Pancreas (tissue), 10 donors: ENCODE measurements at places on chromosomes 13 and 19. TPM values are rescaled to one million over a fixed set of nuclear protein-coding genes. Genes with fewer than 3 reads are reported as not detected.

DNA sequence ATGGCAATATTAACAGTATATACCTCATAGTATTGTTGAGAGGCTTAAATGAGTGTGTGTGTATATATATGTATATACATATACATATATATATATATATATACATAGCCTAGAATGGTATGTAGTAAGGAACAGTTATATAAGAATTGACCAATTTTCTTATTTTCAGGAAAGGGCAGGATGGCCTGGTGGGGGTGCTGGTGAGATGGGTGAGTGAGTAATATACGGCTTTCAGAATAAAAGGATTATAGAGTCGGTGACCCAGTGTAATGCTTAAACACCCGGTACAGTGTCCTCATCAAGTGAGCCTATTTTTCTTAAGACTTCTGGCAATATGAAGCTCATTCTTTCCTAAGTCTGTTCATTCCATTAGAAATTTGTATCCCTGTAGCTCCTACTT is 11.7 kb upstream of the FAM216B start:
- no peak for DNase-seq

GRCh38 chr19:21698215-21698614 is 69.2 kb downstream of the ZNF100 start:
- no peak for DNase-seq

OSCAR gene
- total RNA-seq = not detected

GRCh38 chr19:29665215-29665825 is at the start of gene PLEKHF1:
Gene PLEKHF1, plus strand, starts transcription at chr19:29665461. Its CDS starts 8,379 bp downstream, at chr19:29673840.
- DNase-seq = peak; percentile 84

DNA sequence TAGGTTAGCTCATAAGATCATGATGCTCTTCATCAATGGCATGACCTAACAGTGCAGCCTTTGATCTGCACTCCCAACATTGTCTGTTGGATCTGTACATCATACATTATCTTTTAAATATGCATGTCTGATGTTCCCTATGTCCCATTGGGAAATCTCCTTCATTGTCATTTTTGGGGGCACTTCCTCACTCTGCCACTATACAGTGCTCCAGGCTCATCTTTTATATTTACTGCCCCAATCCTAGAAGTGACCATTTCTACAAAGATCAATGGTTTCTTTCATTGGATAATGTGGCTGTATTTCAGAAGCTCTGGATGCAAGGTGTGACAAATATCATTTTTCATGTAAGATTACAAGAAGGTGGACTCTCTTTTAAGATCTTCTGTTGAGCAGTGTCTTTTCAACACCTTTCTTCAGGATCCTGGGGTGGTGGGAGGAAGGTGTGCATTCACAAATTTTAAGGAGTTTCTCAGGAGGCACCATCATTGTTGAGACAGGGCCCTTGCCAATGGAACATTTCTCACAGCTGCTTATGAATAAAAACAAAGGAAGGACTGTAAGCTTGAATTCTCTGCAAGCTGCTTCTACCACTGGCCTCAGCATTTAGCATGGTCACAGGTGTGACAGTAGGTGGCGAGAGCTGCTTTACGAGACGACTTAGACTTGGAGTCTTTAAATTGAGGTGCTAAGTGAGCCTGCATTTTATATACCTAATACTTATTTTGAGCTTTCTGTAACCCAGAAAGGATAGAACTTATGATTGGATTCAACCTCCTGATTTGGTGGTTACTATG is 403.0 kb downstream of the LMO7 start:
- DNase-seq = no peak

ATXN8OS gene
- total RNA-seq = not detected

DNA sequence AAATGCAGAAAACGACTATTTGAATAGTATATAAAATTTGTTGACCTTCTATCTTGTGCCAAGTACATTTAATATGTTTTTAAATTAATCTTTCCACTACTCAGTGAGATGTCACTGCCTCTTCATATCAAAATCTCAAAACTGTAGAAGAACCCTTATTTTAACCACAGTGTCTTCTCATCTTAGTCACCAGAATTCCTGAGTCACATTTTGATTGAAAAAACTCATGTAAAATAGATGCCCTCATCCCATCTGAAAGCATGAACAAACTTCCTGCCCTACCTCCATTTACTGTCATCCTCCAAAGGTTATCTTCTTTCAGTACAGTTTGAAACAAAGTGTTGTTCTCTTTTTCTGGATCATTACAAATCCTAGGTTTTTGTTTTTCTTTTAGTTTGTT is 1215.4 kb downstream of the PCDH9 start:
- no peak for DNase-seq

CEACAM5 gene
- total RNA-seq = 5.8 TPM

- DNase-seq = no peak
Observed at GRCh38 chr19:1282588-1283206, 3.0 kb upstream of the EFNA2 start.

DNA sequence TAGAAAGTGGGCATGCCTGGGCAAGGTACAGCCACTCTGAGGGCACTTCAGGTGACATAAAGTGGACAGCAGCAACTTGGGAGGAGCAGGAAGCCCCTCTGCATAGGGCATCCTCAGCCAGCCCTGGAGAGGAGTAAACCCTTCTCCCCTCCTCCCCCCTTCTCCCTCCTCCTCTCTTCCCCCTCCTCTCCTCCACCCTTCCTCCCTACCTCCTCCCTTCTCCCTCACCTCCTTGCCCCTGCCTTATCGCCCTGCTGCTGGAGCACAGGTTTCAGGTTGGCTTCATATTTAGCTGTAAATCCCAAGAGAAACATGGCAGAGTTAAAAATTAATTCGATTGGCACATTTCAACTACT is 30.5 kb upstream of the ATP12A start:
- DNase-seq = no peak

IQCN gene
- 4.8 TPM for total RNA-seq

DNA sequence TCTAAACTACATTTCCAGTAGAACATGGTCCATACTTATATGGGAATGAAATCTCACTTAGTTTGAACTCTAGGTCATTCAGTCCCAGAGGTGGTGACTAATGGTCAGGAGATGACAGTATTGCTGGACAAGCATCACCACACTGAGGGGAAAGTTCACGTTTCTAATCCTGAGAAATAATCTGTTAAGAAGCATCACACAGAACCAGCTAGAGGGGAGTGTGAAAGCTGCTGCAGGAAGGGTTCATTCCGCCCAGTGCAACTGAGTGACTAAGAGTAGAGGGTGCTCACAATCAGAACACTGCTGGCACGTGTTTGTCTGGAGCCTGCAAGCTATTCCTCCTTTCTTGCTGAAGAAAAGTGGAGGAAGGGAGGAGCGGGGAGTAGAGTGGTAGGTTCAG is 2.7 kb downstream of the COL4A1 start:
- DNase-seq = no peak

DNA sequence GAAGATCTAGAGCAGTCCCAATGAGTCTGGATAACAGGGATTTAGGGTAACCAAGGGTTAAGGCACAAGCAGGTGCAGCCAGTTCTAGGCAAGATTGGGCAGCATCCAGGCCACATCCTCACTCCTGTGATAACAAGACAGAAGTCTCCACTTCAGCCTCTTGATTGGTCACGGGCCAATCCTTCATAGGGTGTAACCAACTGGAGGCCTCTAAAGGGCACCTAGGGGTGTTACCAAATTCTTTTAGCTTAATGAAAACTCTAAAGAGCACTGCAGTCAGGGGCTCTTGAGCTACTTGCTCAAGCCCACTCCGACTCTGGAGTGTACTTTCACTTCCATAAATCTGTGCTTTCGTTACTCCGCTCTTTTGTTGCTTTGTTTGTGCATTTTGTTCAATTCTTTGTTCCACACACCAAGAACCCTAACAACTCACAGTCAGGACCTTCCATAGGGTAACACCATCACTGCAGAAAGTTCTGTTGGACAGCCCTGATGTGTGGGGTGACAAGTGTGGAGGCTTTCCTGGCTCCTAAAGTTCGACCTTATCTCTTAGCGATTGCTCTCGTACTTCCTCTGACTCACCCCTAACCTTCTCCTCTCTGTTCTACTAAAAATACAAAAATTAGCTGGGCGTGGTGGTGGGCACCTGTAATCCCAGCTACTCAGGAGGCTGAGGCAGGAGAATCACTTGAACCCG is 36.1 kb downstream of the ZSWIM9 start:
- DNase-seq = no peak

- peak; percentile 85 for DNase-seq
Observed at GRCh38 chr19:18292810-18293641, 11.6 kb upstream of the JUND start.

- no peak for DNase-seq
Observed at GRCh38 chr13:41501281-41501680, 43.9 kb downstream of the RGCC start.

DNA sequence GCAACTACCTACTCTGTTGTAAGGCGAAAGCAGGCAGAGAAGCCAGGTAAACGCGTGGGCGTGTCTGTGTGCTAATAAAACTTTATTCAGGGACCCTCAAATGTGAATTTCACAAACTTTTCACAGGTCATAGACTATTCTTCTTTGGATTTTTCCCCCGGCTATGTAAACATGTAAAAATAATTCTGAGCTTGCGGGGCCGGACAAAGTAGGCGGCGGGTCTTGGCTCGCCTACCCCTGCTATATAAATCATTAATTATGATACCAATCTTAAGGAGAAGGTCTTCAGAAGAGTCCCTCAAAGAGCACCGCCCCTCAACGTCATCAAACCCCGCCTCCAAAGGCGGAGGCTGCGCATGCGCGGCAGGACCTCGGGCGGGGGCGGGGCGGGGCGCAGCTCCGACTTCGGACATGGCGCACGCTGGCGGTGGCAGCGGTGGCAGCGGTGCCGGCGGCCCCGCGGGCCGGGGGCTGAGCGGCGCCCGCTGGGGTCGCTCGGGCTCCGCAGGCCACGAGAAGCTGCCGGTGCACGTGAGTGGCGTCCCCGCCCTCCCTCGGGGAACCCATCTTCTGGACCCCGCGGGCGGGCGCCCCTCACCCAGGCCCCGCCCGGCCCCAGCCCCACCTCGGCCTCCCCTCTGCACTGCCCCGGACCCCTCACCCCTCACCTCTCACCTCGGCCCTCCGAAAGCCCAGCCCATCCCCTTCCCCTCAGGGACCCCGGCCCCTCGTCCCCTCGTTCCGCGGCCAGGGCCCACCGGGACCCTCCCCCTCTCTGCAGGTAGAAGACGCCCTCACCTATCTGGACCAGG is at the start of gene SIN3B:
Gene SIN3B, plus strand, starts transcription at position 389 of the 812 bp plus-strand sequence. Its CDS starts 23 bp downstream, at position 412.
- DNase-seq = peak; percentile 95

DNA sequence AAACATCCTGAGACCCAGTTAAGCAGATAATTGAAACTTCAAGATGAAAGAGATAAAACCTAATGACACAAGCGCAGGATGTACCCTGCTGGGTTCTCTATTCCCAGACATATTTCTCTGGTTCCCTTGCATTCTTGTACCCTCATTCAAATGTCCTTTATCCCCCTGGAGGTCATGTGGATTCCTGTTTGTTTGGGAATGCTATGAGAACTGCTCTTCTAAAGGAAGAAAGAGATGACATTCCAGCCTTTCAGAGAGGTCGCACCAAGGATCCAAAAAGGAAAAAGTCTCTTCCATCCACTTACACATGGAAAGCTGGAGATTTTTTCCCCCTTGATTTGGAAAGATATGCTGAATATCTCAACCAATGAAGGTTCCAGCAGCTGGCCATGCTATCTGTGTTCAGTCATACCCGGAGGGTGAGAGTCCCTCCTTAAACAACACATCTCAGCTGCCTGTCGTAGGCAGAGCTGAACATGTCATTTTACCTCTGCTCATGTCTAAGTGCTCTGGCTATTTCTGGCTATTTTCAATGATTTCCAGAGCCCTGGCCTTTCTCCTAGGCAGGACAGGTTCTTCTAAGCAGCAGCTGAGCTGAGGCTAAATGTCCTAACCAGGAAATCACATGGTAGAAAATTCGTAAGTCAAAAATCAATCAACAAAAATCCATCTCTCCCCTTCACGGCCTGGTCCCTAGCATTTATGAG is 52.5 kb downstream of the C13orf42 start:
- no peak for DNase-seq

CYP2A13 gene
- total RNA-seq = not detected

MUC16 gene
- under 0.01 TPM for total RNA-seq

DNA sequence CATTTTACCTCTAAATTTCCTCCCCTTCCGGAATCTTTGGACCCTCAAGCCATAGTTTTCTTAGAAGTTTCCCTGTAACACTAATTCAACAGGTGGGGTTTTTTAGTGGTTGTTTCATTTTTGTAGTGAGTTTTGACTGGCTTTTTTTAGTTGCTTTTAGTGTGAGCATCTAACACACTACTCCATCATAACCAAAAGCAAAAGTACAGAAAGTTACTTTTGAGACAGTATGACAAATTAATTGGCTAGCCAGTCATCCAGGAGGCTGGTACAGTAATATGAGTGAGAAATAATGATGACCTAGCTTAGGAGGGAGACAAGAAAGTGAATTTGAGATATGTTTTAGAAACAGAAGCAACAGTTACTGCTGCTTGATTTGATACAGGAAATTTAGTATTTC is 71.5 kb downstream of the DNAJC15 start:
- DNase-seq = no peak

DNA sequence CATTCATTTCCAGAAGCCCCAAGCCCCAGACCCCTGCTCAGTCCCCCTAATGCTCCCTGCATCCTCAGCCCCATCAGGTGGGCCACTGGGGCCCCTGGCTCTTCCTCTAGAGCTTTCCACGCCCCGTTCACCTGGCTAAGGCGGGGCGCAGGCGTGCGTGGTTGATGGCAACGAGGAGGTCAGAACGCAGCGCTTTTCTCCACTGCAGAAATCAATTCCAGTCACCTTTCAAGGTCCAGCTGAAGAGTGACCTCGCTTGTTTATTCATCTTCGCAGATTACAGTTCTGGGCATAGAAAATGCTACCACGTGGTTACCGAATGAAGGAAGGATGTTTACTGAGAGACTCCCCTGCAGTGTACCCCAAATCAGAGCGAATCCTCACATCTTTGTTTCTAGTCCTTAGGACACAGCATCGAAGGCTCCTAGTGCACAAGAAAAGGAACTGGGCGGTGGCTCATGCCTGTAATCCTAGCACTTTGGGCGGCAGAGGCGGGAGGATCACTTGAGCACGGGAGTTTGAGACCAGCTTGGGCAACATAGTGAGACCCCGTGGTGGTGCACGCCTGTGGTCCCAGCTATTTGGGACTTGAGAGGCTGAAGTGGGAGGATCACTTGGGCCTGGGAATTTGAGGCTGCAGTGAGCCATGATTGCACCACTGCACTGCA is 828 bp upstream of the PBX4 start:
- peak; percentile 35 for DNase-seq

GRCh38 chr13:40983259-40983658 is 35.9 kb downstream of the ELF1 start:
- no peak for DNase-seq

PEAK3 gene
- total RNA-seq = not detected

DNAAF3 gene
- total RNA-seq = 3.2 TPM

- no peak for DNase-seq
Observed at GRCh38 chr19:40363069-40363468, 14.6 kb downstream of the PLD3 start.

DNA sequence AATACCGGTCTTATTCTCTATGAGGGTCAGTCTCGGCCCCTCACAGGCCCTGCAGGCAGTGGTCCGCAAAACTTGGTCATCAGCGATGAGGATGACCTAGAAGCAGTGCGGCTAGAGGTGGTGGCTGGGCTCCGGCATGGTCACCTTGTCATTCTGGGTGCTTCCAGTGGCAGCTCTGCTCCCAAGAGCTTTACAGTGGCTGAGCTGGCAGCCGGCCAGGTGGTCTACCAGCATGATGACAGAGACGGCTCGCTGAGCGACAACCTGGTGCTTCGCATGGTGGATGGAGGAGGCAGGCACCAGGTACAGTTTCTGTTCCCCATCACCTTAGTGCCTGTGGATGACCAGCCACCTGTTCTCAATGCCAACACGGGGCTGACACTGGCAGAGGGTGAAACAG is 1.8 kb downstream of the FREM2 start:
- DNase-seq = peak; percentile 16

C13orf42 gene
- not detected for total RNA-seq

SOHLH2 gene
- 0.08 TPM for total RNA-seq

GRCh38 chr19:1860821-1861598 is 2.4 kb downstream of the KLF16 start:
- DNase-seq = peak; percentile 29
